ENCODE measurements at places on chromosomes 13 and 19. TPM values are rescaled to one million over a fixed set of nuclear protein-coding genes. Genes with fewer than 3 reads are reported as not detected.

The SH2D3A gene
- not detected for total RNA-seq

The FOXO1 gene
- 0.26 TPM for total RNA-seq

The COX6B2 gene
- 0.16 TPM for total RNA-seq

The KLK1 gene
- total RNA-seq, result not detected

The ZNF534 gene
- 0.17 TPM for total RNA-seq

The TPTE2 gene
- total RNA-seq, result not detected

The TNNI3 gene
- 0.32 TPM for total RNA-seq

The KANK3 gene
- total RNA-seq, result 0.16 TPM

The DOCK9 gene
- 10.6 TPM for total RNA-seq

The DAND5 gene
- not detected for total RNA-seq

The ZNF554 gene
- 4.0 TPM for total RNA-seq

The HIF3A gene
- 1.3 TPM for total RNA-seq

The SAFB gene
- 54.8 TPM for total RNA-seq

The CACNG8 gene
- total RNA-seq, result 0.47 TPM

The MIA gene
- 0.26 TPM for total RNA-seq

The MAB21L1 gene
- total RNA-seq, result 3.0 TPM

The ACP4 gene
- total RNA-seq, result not detected

The TNPO2 gene
- 33.9 TPM for total RNA-seq

The SBSN gene
- 5.2 TPM for total RNA-seq

The FAM216B gene
- total RNA-seq, result not detected

The ZNF836 gene
- 8.2 TPM for total RNA-seq

The PCSK4 gene
- total RNA-seq, result 0.95 TPM

The TEAD2 gene
- 18.5 TPM for total RNA-seq

The TMPRSS9 gene
- not detected for total RNA-seq

The PABPC3 gene
- total RNA-seq, result under 0.01 TPM

The TMTC4 gene
- 12.3 TPM for total RNA-seq

The IGFL1 gene
- total RNA-seq, result not detected

The FBXO27 gene
- 1.9 TPM for total RNA-seq

The XPO4 gene
- total RNA-seq, result 11.3 TPM

Measured in bronchial smooth muscle cell (primary cell).